ENCODE measurements at places on chromosomes 16 and 17.

- no peak for DNase-seq
Measured at GRCh38 chr17:75876938-75877751, 1.2 kb downstream of the TRIM47 start.

DNA sequence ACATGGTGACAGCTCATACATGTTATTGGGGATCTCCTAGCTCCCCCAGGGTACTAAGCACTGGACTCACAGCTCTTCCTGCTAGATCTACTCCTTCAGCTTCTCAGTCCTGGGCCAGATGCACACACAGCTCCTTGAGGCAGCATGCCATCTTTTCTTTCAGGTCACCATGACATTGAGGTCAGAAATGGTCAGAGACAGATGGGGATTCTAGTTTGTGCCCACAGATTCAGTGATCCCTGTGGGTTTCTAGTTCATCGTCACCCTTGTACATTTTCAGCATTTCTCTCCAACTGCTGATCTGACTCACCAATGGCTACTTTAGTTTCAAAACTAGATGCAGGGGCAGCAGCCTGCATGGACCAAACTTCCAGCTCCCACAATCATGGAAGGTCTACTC is 560.7 kb upstream of the PSMD7 start:
- DNase-seq = no peak

- DNase-seq = no peak
Measured at GRCh38 chr17:40542558-40543411, 22.5 kb downstream of the CCR7 start.

GRCh38 chr16:10485698-10486382 is 94.6 kb downstream of the EMP2 start:
- DNase-seq = no peak

DNA sequence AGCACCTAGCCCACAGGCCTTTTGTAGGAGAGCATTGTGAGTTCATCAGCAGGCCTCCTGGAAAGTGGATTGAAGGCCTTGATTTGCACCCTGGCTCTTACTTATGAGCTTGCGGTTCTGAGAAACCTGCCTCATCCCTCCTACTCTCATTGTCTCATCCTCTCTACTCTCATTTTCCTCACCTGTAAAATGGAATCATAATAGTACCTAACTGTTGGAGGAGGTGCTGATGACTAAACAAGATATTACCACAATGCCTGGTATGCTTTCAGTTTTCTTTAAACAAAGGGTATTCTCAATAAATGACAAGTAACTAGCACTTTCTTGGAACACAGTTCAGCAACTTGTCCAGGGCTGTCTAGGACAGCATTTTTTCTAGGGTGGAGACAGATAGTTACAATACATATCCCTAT is 243.1 kb upstream of the MAF start:
- no peak for DNase-seq

- no peak for DNase-seq
Measured at GRCh38 chr17:41049110-41049509, 2.0 kb upstream of the KRTAP2-1 start.

GRCh38 chr16:78538292-78538691 is 438.8 kb downstream of the WWOX start:
- no peak for DNase-seq

DNA sequence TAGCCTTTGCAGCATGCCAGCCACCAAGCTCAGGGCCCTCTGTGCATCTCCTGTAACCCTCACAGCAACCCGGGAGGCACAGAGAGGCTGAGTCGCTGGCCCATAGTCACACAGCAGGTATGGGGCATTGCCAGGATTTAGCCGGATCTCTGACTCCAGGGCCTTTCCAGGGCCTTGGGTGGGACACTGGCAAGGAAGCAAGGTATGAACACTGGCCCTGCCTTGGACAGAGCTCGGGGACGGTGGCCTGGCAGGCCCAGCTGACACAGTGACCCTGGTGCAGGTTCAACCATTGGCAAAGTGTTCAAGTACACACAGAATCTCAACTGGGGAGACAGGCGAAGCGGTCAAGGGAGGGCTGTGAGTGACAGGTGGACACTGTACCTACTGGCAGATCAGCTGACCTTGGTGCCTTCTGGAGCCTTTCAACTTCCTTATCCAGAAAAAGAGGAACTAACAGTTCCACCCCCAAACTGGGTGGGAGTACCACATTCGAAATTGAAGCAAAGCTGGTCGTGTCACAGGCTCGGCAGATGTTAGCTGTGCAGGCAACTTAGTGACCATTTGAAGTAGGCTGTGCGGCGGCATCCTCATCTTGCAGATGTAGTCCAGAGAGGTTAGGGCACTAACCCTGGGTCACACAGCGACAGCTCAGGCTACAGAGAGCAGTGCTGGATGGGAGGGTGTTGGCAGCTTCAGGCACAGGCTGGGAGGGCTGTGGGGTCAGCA is 287.4 kb downstream of the SEC14L1 start:
- no peak for DNase-seq

Measured in NCI-H1417 treated with DMSO at 0.1 percent for 48 hours (cell line).